Renal pelvis (tissue), 12 donors: ENCODE measurements at places on chromosomes 12 and 14.
A peak's percentile ranks its signal among the peaks of the same experiment; 100 is the strongest.

- no peak for DNase-seq
These were observed 74.1 kb downstream of the CACNA1C start for GRCh38 chr12:2126676-2127406.

- DNase-seq, result no peak
These were observed 279.7 kb downstream of the ZFP36L1 start for GRCh38 chr14:68513137-68513536.

DNA sequence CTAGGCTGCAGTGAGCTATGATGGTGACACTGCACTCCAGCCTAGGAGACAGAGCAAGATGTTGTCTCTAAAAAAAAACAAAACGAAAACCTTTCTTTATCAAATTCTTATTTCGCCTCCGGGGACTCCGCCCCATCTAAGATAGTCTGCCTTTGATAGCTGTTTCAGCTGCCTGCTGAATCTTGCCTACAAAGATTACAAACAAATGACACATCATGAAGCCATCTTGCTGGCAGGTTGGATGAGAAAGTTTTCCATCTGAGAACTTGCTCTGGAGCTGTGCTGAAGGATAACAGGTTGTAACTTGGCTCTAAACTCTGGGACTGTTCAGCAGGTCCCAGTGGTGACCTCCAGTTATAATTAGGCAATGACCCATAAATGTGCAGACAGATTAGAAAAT is 41.8 kb upstream of the AEBP2 start:
- DNase-seq, result no peak

- DNase-seq, result no peak
These were observed 18.6 kb downstream of the FAIM2 start for GRCh38 chr12:49885118-49885517.

DNA sequence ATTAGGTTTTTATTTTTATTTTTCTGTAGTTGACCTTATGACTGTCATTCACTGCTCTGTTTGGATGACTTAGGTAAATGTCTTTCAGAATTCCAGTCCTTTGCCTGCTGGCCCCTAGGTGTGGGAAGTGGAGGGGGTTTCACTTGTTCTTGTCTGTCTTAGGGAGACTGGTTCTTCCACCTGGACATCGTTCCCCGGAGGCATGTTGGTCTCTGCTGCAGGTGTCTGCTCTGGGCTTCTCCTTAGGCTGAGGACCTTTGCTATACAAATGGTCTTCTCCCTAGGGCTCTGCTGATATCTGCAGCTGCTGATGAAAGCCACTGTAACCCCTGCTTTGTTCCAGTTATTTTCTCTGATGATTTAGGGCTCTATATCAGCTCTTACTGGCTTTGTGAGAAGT is 97.1 kb downstream of the OTOGL start:
- no peak for DNase-seq

DNA sequence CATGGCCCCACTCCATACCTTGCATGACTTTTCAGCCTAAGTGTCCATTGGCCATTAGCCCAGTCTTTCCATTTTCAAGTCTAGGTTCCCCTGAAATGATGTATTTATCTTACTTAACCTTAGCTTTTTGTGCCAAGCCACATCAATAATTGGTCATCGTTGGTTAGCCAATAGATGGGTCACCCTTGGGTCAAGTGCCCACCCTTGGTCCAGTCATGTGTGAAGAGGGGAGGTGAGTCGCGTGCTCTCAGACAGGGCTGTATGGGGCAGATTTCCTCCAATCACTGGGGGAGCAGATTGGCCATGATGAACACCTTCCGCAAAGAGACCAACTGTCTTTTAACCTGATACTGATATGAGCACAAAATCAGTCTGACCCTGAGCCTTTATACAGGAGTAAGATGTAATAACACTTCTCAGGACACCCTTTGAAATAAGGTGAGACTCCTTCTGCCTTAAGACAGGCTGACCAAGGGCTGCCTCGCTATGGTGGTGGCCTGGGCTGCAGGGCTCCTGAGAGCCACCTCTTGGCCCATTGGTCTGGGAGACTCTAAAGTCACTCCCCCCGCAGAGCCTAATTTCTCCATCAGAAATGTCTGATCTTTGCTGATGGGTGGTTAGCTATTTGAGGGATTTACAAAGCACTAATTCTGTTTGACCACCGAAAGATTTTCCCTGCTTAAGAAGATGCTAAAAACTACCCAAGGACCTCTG is 143.2 kb downstream of the ZFP36L1 start:
- no peak for DNase-seq

- DNase-seq, result no peak
These were observed 98.7 kb downstream of the ASCL4 start for GRCh38 chr12:107873223-107873622.

- DNase-seq, result no peak
These were observed 41.4 kb downstream of the NOC4L start for GRCh38 chr12:132185705-132186104.

DNA sequence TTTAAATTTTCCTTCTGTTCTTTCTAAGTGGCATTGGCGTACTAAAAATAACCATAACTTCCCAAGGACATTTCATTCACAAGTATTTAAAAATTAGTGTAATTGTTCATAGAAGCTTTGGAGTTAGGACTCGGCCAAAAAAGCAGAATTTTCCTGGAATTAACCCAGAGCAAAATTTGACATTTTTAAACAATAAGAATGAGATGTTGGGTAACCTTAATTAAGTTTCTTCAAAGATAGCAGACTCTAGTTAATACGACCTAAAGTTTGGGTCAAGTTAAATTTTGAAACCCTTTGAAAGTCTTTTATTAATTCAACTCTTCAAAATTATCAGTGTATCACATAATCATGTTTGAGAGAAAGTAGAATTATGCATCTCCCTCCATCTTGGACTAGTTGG is 118.3 kb downstream of the AKAP6 start:
- DNase-seq, result no peak

- no peak for DNase-seq
These were observed 58.5 kb upstream of the RMST start for GRCh38 chr12:97404093-97404492.

DNA sequence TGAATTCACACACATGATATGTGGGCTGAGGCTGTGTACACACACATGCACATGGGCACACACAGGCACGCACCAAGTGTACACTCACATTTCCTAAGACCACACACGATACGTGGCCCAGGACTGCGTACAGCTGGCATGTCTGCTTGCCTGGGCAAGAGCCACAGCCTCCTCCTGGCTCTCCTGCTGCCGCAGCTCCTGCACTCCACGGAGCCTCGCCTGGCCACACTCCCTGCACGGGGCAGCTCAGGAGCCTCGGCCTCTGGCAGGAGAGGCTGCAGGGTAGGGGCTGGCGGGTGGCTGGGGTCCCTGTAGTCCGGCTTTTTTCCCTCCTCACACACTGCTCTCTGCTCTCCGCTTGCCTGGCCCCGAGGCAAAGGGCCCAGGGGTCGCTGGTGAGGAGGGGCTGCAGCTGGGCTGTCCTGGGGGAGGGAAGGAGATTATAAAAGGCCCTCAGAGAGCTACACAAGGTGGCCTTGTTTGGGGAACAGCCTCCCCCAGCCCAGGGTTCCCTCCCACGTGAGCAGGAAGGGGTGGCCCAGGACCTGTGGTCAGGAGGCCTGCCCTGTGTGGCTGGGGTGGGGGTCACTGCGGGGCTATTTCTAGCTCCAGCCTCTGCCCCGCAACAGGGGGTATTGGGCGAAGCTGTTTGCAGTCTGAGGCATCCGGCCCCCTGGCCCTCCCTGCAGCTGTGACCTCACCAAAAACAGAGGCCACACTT is 89.0 kb upstream of the SFSWAP start:
- no peak for DNase-seq

GRCh38 chr14:70139384-70139783 is 49.4 kb downstream of the SLC8A3 start:
- no peak for DNase-seq

DNA sequence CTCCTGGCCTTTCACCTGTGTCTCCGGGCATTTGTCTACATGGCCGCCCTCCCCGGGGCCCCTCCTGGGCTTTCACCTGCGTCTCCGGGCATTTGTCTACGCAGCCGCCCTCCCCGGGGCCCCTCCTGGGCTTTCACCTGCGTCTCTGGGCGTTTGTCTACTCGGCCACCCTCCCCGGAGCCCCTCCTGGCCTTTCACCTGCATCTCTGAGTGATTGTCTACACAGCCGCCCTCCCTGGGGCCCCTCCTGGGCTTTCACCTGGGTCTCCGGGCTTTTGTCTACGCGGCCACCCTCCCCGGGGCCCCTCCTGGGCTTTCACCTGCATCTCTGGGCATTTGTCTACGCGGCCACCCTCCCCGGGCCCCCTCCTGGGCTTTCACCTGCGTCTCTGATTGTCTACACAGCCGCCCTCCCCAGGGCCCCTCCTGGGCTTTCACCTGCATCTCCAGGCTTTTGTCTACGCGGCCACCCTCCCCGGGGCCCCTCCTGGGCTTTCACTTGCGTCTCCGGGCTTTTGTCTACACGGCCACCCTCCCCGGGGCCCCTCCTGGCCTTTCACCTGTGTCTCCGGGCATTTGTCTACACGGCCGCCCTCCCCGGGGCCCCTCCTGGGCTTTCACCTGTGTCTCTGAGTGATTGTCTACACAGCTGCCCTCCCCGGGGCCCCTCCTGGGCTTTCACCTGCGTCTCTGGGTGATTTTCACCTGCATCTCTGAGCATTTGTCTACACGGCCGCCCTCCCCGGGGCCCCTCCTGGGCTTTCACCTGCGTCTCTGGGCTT is 68.0 kb upstream of the GALNT9 start:
- DNase-seq, result no peak

GRCh38 chr14:95413289-95414215 is 93.8 kb upstream of the CLMN start:
- DNase-seq, result peak; percentile 38

DNA sequence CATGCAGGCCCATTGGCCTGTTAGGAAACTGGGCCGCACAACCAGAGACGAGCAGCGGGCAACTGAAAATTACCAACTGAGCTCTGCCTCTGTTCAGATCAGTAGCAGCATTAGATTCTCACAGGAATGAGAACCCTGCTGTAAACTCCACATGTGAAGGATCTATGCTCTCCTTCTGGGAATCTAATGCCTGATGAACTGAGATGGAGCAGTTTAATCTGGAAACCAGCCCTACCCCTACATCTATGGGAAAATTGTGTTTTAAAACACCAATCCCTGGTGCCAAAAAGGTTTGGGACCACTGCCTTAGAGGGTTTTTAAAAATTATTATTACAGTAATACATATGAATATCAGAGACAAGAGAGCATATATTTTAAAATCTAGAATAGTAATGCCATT is 1144.5 kb downstream of the FSCB start:
- DNase-seq, result no peak

DNA sequence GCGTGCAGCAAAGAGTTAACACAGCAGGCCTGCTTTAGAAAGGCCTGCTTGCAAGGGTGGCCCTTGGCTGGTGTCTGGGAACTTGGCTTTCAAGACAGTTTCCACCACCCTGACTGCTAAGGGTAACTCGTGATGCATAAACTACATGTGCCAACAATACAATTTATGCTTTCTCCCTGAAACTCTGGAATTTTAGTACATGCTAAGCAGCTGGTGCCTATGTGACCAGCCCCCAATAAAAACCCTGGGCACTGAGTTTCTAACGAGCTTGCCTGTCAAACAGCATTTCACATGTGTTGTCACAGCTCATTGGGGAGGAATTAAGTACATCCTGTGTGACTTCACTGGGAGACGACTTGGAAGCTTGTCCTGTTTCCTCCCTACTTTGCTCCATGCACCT is 133.1 kb downstream of the SLC5A8 start:
- peak; percentile 78 for DNase-seq

- no peak for DNase-seq
These were observed 700 bp downstream of the CNIH1 start for GRCh38 chr14:54440476-54440872.

GRCh38 chr14:73786636-73787485 is 64.8 kb upstream of the PTGR2 start:
- DNase-seq, result no peak

DNA sequence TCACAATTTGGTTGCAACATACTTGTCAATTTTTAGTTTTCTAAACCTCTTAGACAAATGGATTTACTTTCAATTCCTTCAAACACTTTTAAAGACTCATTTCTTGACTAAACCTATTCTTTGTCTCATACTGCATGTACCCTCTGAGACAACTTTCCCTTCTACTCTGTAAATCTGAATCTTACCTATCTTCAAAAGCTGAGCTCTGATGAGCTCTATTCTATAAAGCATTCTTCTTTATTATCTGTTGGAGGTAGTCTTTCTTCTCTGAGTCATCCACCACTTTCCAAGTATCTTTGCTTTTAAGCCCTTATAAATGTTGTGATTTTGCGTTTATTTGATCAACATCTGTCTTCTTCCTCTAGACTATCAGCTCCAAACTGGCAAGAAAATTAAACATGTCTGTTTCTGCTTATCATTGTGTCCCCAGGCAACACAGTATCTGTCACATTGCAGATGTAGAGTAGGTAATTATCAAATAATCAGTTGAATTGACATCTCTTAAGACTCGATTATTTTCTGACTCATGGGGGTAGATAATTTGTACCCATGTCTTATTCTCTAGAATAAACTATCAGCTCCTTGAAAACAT is 265.6 kb upstream of the FAR2 start:
- no peak for DNase-seq

DNA sequence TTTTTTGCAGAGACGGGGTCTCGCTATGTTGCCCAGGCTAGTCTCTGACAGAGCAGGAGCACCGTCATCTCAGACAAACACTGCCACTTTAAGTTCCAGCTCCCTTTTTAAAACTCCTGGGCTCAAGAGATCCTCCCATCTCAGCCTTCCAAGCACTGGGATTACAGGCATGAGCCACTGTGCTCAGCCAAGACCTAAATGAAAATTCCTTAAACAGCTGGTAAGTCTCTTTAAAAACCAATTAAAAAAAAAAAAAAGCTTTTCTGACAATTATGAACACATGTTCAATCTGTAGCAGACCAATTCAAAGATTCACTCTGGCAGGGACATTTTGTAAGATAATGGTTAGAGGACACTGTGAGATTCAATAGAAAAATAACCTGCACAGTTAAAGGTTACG is 77.8 kb downstream of the HECTD4 start:
- peak; percentile 20 for DNase-seq

- no peak for DNase-seq
These were observed 24.8 kb upstream of the ZFP36L1 start for GRCh38 chr14:68817506-68818212.

DNA sequence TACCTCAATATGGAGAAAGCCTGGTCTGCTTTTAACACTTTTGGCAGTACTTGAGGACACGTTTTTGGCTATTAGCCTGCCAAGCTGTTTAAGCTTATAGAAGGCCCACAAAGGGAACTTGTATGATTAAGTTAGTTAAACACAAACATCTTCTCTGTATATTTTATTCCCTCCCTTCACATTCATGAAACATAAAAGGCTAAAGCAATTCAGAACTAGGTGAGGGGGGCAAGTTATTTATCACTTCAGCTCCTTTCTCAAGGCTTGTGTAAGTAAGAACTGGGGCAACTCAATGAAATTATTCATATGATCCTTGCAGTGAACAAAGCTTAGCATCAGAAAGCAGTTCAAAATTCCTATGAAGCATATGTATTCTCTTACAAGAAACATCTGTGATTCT is 7.5 kb downstream of the PRICKLE1 start:
- DNase-seq, result peak; percentile 51

GRCh38 chr14:76926521-76927251 is 100.5 kb downstream of the LRRC74A start:
- DNase-seq, result peak; percentile 83

- no peak for DNase-seq
These were observed 20.1 kb upstream of the PLEKHG3 start for GRCh38 chr14:64684091-64684490.
